Vagina (tissue), 2 donors: ENCODE measurements at places on chromosomes 12 and 14.

DNA sequence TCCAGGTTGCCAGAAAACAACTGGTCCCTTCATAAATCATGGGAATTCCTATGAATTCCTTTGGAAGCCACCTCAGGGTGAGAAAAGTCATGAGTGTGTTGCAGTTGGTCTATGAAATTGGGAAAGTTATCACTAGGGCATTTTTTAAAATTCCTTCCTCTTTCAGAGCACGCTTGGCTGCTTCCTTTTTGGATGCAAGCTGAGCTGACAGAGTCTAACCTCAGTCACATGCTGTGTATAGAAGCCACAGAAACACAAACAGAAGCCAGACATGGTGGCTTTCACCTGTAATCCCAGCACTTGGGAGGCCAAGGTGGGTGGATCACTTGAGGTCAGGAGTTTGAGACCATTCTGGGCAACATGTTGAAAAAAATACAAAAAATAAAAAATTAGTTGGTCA is 21.7 kb upstream of the HELB start:
- no peak for DNase-seq

- no peak for DNase-seq
Measured at GRCh38 chr12:75944097-75944904, 87.3 kb downstream of the PHLDA1 start.

DNA sequence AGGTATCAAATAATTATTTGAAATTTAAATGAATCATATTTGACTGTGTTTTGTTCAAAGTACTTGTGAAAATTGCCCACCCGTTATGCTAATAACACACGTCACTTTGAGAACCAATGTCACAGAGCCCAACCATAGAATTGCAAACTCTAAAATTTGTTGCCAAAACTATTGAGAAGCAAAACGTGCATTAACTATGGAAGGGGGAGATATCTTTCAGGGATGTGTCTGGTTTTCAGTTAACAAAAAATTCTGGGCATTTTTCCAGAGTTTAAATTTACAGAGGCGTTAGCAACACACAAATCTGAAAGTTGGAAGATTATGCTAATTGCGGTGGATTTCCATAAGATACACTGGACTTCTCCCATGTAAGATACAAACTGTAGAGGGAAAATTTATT is 371.8 kb upstream of the E2F7 start:
- no peak for DNase-seq

DNA sequence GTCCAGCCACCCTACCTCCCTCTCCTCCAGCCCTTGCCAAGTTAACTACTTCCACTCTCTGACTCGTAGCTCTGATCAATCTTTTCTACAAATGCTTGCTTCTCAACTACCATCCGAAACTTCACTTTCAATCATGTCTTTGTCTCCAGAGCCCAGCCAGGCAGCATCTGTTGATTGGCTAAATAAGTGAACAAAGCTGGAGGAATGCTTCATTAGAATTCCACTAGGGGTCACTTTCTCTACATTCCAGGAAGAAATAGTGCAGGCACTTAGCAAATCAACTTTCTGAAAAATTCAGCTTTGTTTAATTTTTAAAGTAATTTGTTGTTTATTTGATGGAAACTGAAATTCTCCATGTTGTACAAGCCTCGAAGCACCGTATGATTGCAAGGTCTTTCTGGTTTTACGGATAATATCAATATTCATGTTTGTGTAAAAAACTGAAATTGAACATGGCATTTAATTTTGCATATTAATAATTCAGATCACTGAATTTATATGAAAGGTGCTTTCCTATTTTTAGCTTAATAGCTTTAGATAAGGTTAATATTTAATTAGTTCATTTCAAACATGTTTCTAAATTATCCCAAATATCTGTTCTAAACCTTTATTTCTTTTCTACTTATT is 32.4 kb upstream of the HELB start:
- no peak for DNase-seq

- no peak for DNase-seq
Measured at GRCh38 chr12:25023808-25024207, 74.9 kb upstream of the BCAT1 start.

GRCh38 chr12:28140404-28140803 is 49.9 kb upstream of the CCDC91 start:
- DNase-seq, result no peak

GRCh38 chr14:96804895-96805294 is 7.7 kb downstream of the VRK1 start:
- no peak for DNase-seq

DNA sequence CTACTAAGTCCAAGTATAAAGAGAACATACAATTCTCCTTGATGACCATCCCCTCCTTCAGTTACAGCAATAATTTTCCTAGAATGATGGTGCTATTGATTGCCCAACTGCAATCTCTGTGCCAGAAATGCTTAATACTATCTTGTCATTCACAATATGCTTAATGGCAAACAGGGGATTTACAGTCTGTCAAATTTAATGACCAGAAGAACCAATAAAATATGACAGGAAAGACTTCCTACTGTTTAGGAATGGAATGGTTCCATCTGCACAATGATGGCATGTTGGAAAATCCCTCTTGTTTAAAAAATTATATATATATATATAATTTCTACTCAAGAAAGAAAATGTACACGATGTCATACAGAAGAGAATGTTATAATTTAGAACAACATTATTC is 623.2 kb downstream of the CCER1 start:
- no peak for DNase-seq

GRCh38 chr12:3683670-3684069 is 69.2 kb downstream of the CRACR2A start:
- peak; percentile 58 for DNase-seq

GRCh38 chr14:69039288-69039628 is 60.2 kb upstream of the ACTN1 start:
- DNase-seq, result no peak

- DNase-seq, result no peak
Measured at GRCh38 chr14:99982537-99983250, 82.5 kb upstream of the EVL start.

DNA sequence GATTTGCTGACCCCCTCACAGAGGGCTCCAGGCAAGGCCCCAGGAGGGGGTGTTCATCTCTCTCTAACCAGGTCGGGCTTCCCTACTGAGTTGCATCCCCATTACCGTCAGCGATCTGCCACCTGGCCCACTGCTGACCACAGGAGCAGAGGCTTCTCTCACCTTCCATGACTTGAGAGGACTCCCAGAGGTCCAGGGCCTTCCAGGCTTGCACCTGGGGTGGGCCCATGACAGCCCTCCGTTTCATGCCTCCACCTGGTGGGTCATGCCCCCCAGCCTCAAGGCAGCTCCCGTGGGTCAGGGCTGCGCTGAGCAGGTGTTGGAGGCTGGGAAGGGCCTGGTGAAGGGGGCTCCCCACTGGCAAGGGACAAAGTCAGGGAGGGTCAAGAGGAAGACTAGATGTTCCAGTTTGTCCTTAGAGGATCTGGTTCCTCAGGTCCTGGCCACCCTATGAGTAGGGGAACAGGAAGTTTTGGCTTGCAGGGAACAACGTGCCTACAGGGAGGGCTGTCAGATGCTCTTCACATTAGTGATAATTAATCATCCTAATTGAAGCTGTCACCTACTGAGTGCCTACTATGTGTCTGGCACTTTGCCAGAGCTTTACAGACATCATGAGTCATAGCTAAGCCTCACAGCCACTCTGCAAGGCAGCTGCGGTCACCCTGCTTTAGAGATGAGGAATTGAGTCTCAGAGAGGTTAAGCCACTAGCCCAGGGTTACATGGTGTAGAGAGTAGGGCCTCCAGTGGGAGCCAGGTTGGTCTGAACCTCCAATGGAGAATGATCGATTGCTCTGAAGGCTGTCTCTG is 13.8 kb downstream of the NFKBIA start:
- no peak for DNase-seq

GRCh38 chr12:10361622-10362021 is 28.2 kb downstream of the KLRK1 start:
- DNase-seq, result no peak
